Temporal lobe (tissue), 4 donors: ENCODE measurements at places on chromosomes 16 and 17. TPM values are rescaled to one million over a fixed set of nuclear protein-coding genes. Genes with fewer than 3 reads are reported as not detected.

Gene CDYL2
- total RNA-seq, result 7.6 TPM

Gene CNTNAP1
- total RNA-seq, result 6.6 TPM

Gene ABCC12
- 0.25 TPM for total RNA-seq

Gene PIMREG
- total RNA-seq, result 3.4 TPM

Gene METTL23
- 12.0 TPM for total RNA-seq

Gene ARHGDIG
- 29.5 TPM for total RNA-seq

Gene LONP2
- 51.9 TPM for total RNA-seq

Gene MEOX1
- 0.25 TPM for total RNA-seq

Gene NBR1
- 53.4 TPM for total RNA-seq
